A549 treated with Mapracorat at 1 μM for 4 hours (cell line): ENCODE measurements at places on chromosomes 1 and 21. TPM values are rescaled to one million over a fixed set of nuclear protein-coding genes. Genes with fewer than 3 reads are reported as not detected.

Gene AGL
- total RNA-seq = 2.7 to 3.8 TPM (median 3.5 TPM) in 5 replicates

Gene RBM15
- total RNA-seq = 5.9 to 9.4 TPM (median 8.1 TPM) in 5 replicates

Gene LCE2A
- not detected in 5 replicates for total RNA-seq

Gene RGS13
- total RNA-seq = not detected in 5 replicates
